SK-N-SH treated with all-trans-retinoic acid at 6 μM for 48 hours (cell line): ENCODE measurements at places on chromosomes 13 and 19.

GRCh38 chr13:48476215-48476614 lies 56.7 kb downstream of the RCBTB2 start:
- ATAC-seq = no peak

DNA sequence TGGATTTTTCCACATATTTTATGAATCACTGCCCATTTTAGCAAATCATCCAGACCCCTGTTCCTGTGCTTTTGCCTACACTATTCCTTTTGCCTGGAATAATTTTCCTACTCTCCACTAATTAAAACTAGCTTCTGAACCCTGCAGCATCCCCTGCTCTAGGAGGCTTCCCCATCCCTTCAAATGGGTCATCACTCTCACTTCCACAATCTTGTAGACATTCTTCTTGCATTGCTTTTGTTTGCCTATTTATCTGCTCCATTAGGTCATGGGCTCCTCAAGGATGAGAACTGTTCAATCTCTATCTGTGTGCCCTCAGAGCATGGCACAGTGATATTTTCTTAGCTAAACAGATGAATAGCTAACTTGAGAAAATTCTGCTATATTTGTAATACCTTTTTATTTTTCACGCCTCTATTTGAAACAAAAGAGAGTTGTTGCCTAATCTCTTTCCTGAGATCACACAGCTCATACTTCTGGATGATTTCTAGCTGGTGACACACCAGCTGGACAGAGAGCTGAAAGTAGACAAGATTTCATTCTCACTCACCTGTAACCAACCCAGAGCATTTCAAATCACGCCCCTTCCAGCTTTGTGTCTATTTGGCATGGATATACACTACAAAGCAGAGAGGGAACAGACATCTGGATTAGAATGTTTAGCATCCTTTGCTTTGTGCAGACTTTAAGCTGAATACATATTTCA lies 466.0 kb downstream of the FOXO1 start:
- ATAC-seq = no peak

- ATAC-seq = no peak
These were observed 2.2 kb downstream of the ABCA7 start for GRCh38 chr19:1041835-1042685.

- ATAC-seq = no peak
These were observed 730.7 kb downstream of the UQCRFS1 start for GRCh38 chr19:28482221-28482620.

- peak; percentile 90 for ATAC-seq
These were observed 14.0 kb upstream of the ATP8B3 start for GRCh38 chr19:1825909-1826556.

DNA sequence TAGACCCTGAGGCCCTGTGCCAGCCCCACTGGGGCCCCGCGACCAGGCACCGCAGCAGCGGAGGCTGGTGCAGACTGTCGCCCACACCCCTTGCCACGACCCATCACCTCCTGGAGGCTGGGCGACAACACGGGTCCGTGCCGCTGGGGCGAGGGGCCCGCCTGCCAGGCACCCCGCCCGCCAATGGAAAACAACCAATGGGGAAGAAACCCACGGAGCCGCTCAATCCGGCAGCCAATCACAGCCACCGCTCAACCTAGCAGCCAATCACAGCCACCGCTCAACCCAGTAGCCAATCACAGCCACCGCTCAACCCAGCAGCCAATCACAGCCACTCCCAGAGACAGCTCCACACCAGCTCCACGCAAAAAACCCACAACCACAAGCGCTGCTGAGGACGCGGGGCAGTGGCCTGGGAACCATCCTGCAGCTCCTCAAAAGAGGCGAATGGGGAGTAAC lies 29.7 kb downstream of the GPX4 start:
- peak; percentile 36 for ATAC-seq

DNA sequence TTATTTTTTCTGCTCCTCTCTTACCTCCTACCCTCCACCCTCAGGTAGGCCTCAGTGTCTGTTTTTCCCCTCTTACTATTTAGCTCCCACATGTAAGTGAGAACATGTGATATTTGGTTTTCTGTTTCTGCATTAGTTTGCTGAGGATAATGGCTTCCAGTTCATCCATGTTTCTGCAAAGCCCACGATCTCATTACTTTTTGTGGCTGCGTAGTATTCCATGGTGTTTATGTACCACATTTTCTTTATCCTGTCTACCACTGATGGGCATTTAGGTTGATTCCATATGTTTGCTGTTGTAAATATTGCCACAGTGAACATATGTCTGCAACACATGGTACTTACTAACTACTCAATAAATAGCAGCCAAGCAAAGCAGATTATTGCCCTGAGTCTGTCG lies 56.8 kb downstream of the DNAJC15 start:
- ATAC-seq = no peak

GRCh38 chr13:51639171-51639570 lies 54.9 kb downstream of the WDFY2 start:
- no peak for ATAC-seq

- ATAC-seq = peak; percentile 86
These were observed 32.2 kb downstream of the RCBTB2 start for GRCh38 chr13:48500652-48501197.

DNA sequence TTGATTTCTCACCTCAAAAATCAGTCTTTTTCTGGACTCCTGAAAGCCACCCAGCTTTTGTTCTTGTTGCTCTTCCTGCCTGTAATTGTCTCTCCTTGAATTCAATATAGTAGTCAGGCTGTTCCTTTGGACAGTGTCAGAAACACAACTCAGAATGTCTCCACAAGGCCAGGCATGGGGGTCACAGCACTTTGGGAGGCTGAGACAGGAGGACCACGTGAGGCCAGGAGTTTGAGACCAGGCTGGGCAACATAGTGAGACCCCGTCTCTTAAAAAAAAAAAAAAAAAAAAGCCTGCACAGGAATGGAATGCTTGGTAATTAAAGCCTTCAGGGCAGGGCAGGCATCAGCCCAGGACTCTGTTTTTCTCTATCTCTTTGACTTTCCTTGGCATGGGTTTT lies 8.9 kb upstream of the BAX start:
- ATAC-seq = no peak

- ATAC-seq = peak; percentile 63
These were observed 16.0 kb upstream of the SEMA6B start for GRCh38 chr19:4575267-4576015.

- peak; percentile 8; the same call in 1 of the 3 replicates for ATAC-seq
These were observed 151.0 kb upstream of the RXFP2 start for GRCh38 chr13:31588316-31588715.

DNA sequence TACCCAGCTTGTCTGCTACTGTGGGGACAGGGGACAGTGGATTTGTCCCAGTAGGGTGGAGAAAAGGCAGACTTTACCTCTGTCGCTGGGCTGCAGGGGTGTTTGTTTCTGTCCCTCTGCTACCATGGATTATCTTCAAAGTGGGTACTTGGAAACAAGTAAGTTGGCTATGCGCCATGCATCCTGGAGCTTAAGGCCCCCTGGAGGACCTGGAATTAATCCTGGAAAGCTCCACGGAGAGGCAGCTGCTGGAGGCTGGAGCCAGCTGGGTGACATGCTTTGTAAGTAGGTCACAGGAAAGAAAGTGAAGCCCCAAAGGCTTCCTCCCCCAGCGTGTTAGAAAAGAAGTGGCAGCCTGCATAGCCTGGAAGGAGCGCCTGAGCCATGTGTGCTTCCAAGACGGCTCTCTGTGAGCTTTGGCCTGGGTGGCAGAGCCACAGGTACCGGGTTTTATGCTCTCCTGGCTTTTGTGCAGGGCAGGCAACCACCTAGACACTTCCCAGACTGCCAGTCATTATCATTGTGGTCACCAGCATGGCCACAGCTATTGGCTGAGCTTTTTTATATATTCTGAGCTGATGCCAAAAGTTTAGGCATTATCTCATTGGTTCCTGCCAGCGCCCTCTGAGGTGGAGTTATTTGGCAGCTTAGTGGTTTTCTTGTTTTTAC lies 9.5 kb downstream of the B3GLCT start:
- peak; percentile 64 for ATAC-seq

DNA sequence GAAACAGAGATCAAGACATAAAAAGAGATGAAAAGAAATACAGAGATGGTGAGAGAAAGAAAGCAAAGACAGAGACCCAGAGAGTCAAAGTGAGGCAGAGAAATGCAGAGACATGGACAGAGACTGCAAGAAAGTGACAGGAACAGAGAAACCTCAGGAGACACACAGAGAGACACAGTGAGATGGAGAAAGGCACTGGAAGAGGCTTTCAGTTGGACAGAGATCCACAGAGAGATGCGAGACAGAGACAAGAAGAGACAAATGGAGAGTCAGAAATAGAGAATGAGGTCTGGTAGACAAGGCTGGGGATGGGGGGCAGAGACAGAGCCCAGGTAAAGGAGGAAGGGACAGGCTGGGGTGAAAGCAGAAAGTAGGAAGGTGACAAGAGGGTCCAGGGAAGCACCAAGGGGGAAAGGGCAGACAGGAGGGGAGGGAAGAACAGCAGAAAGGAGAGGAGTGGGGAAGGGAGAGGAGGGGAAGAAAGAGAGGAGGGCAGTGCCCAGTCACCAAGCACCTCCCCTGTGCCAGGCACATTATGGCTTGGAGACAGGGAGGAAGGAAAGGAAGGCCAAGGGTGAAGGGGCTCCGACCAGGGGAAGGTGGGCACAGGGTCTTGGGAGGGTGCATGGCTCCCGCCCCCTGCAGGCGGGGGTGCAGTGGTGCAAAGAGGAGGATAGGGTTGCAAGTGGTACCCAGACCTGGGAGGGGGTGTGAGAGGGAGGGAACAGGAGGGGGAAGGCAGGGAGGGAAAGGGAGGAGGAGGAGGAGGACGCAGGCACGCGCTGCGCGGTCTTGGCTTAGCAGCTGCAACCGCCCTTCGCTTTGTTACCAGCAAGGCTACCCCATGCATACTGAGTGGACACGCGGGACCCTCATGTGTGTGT lies 38.4 kb downstream of the DEDD2 start:
- no peak for ATAC-seq

- ATAC-seq = no peak
These were observed 122.9 kb downstream of the OLFM4 start for GRCh38 chr13:53151336-53152056.

- no peak; the same call in 2 of the 3 replicates for ATAC-seq
These were observed 372.4 kb downstream of the SUCLA2 start for GRCh38 chr13:47628666-47629065.

- no peak for ATAC-seq
These were observed 6.1 kb upstream of the IFNL4 start for GRCh38 chr19:39254531-39255345.

DNA sequence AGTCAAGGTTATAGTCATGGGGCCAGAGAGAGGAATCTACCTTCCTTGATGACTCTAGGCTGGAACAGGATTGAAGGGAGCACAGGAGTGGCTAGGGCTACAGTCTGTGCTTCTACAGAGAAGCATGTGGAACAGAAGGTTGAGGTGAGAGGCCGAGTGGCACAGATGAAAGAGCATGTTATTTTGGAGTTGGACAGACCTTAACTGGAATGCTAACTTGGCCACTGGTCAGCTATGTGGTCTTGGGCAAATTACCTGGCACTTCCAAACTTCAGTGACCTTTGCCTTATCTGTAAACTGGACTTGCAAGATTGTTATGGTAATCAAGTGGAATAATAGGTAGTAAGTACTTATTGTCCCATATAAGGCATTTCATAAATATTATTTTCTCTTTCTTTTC lies 252.7 kb downstream of the KCNRG start:
- ATAC-seq = no peak

- no peak for ATAC-seq
These were observed 184.4 kb downstream of the TSHZ3 start for GRCh38 chr19:31164791-31165251.

DNA sequence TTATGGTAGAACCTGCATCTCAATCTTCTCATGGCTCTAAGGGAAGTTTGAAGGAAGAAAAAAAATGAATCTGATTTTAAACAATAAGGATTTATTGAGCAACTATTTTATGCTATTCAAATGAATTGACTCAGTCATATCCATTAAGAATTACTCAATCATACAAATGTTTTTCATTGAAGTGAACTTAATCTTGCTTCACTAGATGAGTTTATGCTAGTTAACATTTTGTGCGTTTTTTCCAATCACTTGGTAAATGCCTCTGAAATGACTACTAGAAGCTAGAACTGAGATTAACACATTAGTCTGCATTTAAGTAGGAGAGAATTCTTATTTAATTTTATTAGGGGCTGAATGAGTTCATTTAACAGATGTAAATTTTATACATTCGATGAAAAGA lies 25.2 kb downstream of the RXFP2 start:
- ATAC-seq = no peak

GRCh38 chr13:104683789-104684188 lies 1617.6 kb upstream of the SLC10A2 start:
- ATAC-seq = no peak

DNA sequence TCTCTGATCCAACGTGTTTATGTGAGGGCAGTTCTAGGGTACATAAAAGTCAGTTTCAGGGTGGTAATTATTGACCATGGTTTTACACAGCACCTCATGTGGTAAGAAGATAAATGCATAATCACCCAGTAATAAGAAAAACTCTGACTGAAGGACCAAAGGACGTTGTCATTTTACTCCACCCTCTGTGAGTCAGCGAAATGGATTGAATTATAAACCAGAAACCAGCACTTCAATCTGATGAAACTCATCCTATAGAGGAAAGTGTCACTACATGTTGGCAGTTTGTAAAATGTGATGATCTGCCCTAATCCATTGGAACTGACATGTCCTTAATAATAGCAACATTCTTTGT lies 406.8 kb downstream of the KLF5 start:
- peak; percentile 57 for ATAC-seq

- ATAC-seq = no peak
These were observed 437.0 kb downstream of the KLF12 start for GRCh38 chr13:73697166-73697565.

DNA sequence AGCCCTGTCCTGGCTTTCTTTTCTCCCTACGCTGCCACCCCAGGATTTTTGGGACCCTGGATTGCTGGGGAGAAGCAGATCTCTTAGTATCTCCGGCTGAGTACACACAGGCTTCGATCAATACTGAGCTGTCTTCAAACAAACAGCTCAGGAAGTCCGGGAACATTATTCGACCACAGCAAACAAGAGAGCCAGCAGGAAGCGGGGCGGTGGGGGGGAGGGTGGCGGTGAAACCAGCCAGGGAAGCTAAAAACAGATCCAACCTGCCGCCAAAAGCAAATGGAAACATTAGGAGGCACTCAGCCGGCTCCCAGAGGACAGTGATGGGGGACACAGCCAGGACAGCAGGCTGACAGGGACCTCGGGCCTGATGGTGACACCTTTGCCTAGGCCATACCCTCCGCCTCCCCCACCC lies 12.2 kb upstream of the BCAM start:
- no peak for ATAC-seq

DNA sequence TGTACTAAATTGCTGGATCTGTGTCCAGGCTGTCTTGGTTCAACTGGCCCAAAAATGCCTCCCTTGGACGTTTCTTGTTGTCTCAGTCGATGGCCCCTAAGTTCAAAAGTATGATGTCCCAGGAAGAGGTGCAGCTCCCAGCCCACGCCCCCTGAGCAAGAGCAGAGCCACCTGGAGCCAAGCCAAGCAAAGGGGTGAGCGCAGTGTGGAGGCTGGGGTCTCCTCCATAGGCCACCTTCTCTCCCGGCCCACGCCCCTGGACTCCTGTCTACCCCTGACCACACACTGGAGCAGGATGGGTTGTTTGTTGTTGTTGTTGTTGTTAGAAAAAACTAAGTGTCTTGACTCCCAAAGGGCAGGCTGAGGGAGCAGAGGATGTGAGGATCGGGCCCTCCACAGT lies 26.0 kb upstream of the NPAS1 start:
- no peak for ATAC-seq

GRCh38 chr19:49470615-49470978 lies 3.4 kb upstream of the FLT3LG start:
- no peak for ATAC-seq

- peak; percentile 22; the same call in 2 of the 3 replicates for ATAC-seq
These were observed 19.2 kb downstream of the SBNO2 start for GRCh38 chr19:1154731-1155351.
